CD8-positive, alpha-beta memory T cell (primary cell): ENCODE measurements at places on chromosomes 16 and 17.

- no peak for DNase-seq
Measured at GRCh38 chr16:70410734-70411133, 28.2 kb downstream of the ST3GAL2 start.

DNA sequence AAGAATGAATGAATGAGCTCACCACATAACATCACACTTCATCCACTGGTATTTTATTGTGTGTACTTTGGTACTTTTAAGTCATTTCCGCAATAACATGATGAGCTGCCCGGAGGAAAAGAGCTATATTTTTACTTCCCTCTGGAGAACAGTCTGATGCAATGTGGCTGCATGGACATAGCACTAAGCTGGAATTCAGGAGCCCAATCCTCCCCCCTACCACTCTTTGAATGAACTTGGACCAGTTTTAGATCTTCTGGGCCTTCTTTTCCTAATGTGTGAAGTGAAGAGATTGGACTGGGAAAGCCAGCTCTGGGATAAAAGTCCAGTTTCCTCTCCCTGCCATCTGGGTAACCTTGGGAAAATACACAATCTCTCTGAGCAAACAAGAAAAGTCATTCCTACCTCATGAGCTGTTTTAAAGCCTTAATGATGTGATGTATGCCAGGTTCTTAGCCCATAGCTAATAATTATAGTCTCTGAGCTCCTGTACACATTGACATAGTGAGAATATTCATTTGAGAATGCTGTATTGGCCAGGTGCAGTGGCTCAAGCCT is 79.3 kb downstream of the ABCC12 start:
- DNase-seq = no peak

DNA sequence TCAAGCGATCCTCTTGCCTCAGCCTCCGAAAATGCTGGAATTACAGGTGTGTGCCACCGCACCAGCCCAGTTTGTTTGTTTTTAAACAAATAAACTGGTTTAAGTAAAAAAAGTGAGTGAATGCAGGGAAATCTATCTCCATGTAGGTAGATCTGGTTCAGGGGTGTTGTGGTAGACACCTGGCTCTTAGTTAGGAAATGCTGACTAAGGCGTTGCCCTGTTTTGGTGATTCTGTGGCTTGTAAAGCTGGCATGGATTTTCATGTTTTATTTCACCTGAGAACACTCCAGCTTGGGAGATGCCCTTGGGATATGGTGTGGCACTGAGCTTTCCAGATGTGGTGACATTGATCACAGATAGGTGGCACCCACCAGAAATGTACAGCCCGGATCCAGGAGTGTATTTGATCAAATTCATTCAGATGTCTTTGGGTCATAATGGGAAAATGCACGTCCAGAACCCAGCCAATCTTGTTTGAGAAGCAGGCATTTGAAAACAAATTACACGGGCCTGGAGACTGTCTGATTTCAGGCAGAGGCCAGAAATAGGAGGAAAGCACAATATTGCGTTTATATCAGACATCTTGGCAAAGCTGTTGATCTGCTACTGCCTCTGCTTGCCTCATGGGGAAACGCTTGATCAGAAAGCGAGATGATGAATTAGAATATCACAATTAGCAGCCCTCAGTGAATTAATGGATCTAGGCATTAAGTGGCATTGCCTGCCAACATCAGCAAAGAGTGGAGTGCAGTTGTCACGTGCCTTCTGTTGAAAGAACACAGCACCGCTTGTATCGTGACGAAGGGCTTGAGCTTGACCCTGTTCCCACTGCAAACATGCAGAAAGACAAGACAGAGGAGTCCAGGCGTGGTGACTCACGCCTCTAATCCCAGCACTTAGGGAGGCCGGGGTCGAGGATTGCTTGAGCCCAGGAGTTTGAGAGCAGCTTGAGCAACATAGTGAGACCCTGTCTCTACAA is 7.3 kb upstream of the IL34 start:
- DNase-seq = no peak

GRCh38 chr16:5385115-5385514 is 287.5 kb upstream of the EEF2KMT start:
- no peak for DNase-seq

DNA sequence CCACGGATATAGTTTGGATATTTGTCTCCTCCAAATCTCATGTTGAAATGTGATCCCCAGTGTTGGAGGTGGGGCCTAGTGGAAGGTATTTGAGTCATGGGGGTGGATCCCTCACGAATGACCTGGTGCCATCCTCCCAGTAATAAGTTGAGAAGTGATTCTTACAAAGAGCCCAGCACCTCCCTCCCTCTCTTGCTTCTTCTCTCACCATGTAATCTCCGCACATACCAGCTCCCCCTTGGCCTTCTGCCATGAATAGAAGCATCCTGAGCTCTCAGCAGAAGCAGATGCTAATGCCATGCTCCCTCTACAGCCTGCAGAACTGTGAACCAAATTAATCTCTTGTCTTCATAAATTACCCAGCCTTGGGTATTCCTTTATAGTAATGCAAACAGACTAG is 41.9 kb upstream of the RBBP6 start:
- no peak for DNase-seq

DNA sequence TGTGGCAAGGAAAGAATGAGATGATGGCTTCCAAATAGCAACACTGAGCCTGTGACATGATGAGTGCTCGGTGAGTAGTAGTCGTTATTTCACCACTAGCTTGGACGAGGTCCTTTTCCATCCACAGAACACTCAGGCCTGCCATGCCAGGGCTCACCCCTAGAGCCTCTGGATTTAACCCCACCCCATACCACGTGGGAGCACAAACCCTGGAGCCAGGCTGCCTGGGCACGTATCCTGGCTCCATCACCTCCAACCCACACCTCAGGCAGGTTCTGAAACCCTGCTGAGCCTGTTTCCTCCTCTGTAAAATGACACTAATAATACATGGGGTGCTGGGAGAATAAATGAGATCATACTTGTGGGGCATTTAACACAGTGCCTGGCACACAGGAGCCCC is 192.4 kb downstream of the KATNIP start:
- no peak for DNase-seq
